Stimulated activated CD8-positive, alpha-beta memory T cell treated with anti-CD3 and anti-CD28 coated beads, Interleukin-4, amount 100 ng/mL, for 4 hours (primary cell): ENCODE measurements at places on chromosomes 13 and 19.

- DNase-seq: no peak
Observed at GRCh38 chr13:42847891-42848663, 66.7 kb downstream of the FAM216B start.

DNA sequence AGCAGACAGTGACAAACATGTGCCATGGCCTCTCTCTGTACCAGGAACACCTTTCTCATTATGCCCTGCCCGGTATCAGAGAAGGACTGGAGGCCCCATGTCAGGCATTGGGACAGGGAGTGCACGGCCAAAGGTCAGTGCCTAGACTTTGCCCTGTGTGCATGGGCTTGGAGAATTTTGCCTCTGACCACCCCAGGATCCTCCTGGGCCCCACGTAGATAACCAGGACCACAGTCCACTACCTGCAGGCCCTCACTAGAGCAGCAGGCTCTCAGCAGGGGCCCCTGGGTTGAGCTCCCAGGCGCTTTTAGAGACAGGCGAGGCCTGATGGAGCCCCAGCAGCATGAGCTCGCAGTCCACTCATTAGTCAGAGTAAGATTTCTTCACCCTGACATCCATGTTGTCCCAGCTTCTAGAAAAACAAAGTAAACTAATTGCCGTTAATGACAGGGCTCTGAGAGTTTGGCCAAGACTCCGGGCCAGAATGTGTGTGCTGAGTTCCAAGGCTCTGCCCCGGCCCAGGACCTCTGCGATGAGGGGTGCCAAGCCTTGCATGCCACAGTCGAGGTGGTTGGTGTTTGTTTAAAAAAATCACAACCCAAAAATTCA is 42.7 kb downstream of the CAPN12 start:
- DNase-seq: no peak

- no peak for DNase-seq
Observed at GRCh38 chr13:28322256-28322905, 172.5 kb downstream of the FLT1 start.

GRCh38 chr19:57946316-57946715 is 1.2 kb downstream of the ZNF256 start:
- DNase-seq: no peak

DNA sequence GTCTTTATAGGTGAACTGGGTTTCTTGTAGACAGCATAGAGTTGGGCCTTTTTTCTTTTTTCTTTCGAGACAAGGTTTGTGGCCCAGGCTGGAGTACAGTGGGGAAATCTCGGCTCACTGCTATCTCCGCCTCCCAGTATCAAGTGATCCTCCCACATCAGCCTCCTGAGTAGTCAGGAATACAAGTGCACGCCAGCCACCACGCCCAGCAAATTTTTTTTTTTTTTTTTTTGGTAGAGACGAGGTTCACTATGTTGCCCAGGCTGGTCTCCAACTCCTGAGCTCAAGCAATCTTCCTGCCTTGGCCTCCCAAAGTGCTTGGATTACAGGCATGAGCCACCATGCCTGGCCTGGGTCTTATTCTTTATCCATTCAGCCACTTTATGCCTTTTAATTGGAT is 5.1 kb upstream of the CALM3 start:
- no peak for DNase-seq

DNA sequence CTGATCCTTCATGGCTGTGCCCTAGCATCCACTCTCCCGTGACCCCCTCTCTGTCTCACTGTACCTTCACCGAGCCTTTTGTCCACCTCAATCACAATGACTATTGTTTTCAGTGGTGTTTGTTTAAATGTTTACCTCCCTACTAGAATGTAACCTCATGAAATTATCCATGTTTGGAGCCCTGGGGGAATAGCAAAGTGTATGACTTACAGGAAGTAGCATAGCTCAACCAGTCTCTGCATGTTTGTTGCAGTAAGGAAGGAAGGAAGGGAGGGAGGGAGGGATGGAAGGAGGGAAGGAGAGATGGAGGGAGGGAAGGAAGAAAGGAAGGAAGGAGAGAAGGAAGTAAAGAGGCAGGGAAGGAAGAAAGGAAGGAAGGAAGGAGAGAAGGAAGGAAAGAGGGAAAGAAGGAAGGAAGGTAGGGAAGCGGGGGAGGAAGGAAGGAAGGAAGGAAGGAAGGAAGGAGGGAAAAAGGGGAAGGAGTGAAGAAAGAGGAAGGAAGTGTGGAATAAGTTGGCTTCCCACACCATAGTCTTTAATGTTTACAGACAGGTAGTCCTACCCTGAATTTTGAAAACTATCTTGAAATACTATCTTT is 421.4 kb downstream of the COG6 start:
- DNase-seq: no peak
